Lower lobe of right lung (tissue), 2 donors: ENCODE measurements at places on chromosomes 5 and 9. TPM values are rescaled to one million over a fixed set of nuclear protein-coding genes. Genes with fewer than 3 reads are reported as not detected.
A peak's percentile ranks its signal among the peaks of the same experiment; 100 is the strongest.

SLC9A3 gene
- 1.1 TPM for total RNA-seq

TAF11L5 gene
- not detected for total RNA-seq

KCNV2 gene
- not detected for total RNA-seq

TMEM215 gene
- 0.09 TPM for total RNA-seq

AJM1 gene
- total RNA-seq: 3.5 TPM

DNA sequence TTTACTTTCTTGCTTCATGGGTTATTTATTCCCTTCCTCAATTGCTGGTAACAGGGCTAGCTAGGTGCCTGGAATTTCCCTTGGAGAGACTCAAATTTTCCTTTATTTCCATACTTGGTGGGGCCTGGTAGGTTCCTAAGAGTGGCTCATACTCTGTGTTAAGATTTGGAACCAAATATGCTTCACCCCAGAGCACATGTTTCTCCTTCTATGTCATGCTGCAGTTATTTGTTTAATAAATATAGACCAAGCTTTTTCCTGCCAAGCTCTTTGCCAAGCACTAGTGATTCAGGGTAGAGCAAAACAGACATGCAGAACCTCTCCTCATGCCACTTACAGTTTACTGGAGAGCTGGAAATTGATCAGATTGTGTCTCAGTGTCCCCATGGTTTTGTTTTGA lies 290.3 kb upstream of the SGCD start:
- H3K27me3 ChIP-seq: no peaks in the 10 kb centered on the region
- no peak overlapping the region for H3K4me3 ChIP-seq
- no peak for DNase-seq
- H3K27ac ChIP-seq: no peak overlapping the region

DNA sequence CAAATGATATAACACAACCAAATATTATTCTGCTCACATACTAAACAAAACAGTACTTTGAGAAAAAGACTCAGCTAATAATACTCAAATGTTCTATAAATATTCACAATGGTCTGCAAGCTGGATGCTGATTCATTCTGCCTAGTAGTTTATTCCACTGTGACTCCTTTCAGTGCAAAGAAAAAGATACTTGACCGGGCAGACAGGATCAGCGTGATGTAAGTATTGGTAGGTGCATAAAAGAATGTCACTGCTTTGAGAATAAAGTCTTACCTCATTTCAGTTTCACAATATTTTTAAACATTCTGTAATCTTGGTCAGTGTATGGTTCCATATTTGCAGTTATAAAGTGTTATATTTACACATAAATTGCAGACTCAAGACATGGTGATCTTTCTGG lies 223.0 kb upstream of the NUDT12 start:
- H3K4me1 ChIP-seq: no peaks in the 10 kb centered on the region
- H3K36me3 ChIP-seq: no peaks in the 10 kb centered on the region
- no peaks in the 10 kb centered on the region for H3K27me3 ChIP-seq

GRCh38 chr5:169106911-169107706 lies 193.8 kb downstream of the SLIT3 start:
- no peaks in the 10 kb centered on the region for H3K27me3 ChIP-seq
- no peaks in the 10 kb centered on the region for H3K36me3 ChIP-seq
- H3K4me1 ChIP-seq: no peaks in the 10 kb centered on the region

- no peaks in the 10 kb centered on the region for H3K36me3 ChIP-seq
- DNase-seq: no peak
- no peak overlapping the region for H3K27ac ChIP-seq
- no peak overlapping the region for H3K4me3 ChIP-seq
- H3K4me1 ChIP-seq: peaks cover 9% of the 10 kb centered on the region
- H3K27me3 ChIP-seq: no peaks in the 10 kb centered on the region
Measured at GRCh38 chr5:74040065-74040551, 414.1 kb downstream of the ARHGEF28 start.

DNA sequence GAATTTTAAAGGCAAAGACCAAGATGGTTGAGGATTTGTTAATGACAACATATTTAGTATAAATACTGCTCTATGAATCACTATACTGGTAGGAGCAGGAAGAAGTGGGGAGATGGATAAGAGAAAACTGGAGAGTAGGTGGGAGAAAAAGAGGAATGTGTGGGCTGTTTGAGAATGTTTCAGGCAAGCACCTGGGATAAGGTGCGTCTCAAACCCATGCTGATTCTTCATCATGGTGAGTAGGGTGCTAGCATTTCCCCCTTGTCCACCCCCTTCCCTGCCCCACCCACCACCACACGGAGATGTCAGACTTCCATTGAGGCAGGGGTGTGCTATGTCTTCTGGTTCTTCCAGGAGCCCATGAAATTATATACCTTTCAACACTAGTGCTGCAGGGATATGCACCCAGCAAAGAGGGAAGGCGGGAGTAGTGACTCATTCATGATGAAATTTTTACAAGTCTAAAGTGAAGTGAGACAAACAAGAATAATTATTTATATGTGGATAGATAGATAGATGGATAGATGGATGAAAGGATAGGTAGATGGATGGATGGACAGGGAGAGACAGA lies 54.3 kb downstream of the MTX3 start:
- no peak for DNase-seq
- no peaks in the 10 kb centered on the region for H3K36me3 ChIP-seq
- no peak overlapping the region for H3K27ac ChIP-seq
- H3K4me3 ChIP-seq: no peak overlapping the region
- no peaks in the 10 kb centered on the region for H3K4me1 ChIP-seq

GRCh38 chr5:172743112-172743959 lies 27.7 kb downstream of the DUSP1 start:
- H3K4me3 ChIP-seq: no peak overlapping the region
- peak overlapping the region; percentile 88 for H3K27ac ChIP-seq
- H3K27me3 ChIP-seq: no peaks in the 10 kb centered on the region

DNA sequence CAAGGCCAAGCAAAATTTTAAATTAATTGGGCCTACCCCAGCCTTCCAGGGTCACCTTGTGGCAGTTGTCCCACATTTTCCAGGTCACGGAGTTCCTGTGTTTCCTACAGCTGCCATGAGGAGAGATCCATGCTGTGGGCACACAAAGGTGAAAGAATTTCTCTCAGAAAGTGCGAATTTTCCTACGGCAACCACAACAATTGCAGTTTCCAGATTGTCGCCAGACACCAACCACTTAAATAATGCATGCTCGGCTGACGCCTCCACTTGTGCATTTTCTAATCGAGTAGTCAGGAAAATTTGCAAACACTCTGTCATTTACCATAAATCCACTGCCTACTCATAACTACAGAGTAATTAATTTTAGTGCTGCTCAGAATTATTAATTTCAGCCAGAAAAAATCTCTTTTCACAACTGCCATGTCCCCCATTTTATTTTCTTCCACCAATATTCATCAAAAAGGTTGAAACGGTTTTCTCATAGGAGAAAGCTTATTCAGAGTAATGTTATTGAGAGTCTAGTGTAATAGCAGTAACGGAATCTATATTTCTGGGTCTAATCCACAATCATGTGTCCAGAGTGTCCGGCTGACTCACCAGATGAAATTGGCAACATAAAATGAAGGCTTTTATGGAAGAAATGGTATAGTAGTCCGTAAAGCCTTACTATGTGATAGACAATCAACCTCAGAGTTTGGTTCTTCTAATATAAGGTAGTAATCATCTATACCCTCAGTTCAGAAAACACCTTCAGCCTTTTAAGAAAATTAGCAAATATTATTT lies 389.8 kb downstream of the NR2F1-AS1 start:
- no peak overlapping the region for H3K4me3 ChIP-seq
- peaks cover 4% of the 10 kb centered on the region for H3K4me1 ChIP-seq

GRCh38 chr5:137572042-137572695 lies 73.0 kb upstream of the SPOCK1 start:
- no peak overlapping the region for H3K4me3 ChIP-seq
- no peaks in the 10 kb centered on the region for H3K4me1 ChIP-seq
- H3K27ac ChIP-seq: no peak overlapping the region

DNA sequence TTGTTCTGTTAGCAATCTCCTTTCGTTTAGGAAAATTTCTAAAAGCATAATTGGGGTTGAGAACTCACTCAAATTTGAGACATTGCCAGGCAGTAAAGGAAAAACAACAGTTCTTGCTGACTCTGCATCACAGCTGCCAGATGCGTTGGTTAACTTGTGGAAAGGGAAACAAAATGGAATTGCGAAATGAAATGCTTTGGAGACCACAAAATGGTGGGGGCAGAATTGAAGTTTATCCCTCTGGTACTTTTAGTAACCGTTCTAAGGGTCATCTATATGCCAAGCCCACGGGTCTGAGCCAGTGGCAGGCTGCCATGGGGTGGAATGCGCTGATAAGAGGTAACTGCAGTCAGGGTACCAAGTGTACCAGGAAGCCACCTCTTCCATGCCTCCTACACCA lies 28.6 kb upstream of the SELENOP start:
- no peaks in the 10 kb centered on the region for H3K36me3 ChIP-seq
- peak overlapping the region; percentile 66 for H3K27ac ChIP-seq
- H3K4me1 ChIP-seq: peaks cover 9% of the 10 kb centered on the region
- no peaks in the 10 kb centered on the region for H3K27me3 ChIP-seq
- DNase-seq: peak; percentile 89
- no peak overlapping the region for H3K4me3 ChIP-seq
